Hair follicle dermal papilla cell (primary cell): ENCODE measurements at places on chromosomes 11 and 22. TPM values are rescaled to one million over a fixed set of nuclear protein-coding genes. Genes with fewer than 3 reads are reported as not detected.

Gene PLAAT5
- total RNA-seq = not detected in 2 replicates

Gene KDELR3
- total RNA-seq = 123 and 124 TPM in 2 replicates

Gene NCF4
- not detected in 2 replicates for total RNA-seq

Gene SERPINH1
- total RNA-seq = 1,065 and 1,511 TPM in 2 replicates

Gene MS4A15
- total RNA-seq = not detected in 2 replicates

Gene RAB38
- total RNA-seq = 1.7 and 2.4 TPM in 2 replicates

Gene PKDREJ
- under 0.01 TPM in 1 of 2 replicates, not detected in the other for total RNA-seq

Gene PGGHG
- 16.9 and 28.1 TPM in 2 replicates for total RNA-seq

Gene CABP7
- total RNA-seq = not detected in 2 replicates

Gene ANGPTL5
- total RNA-seq = not detected in 2 replicates

Gene BEST1
- 5.2 and 5.5 TPM in 2 replicates for total RNA-seq

Gene MRGPRX4
- not detected in 2 replicates for total RNA-seq

Gene TRPC6
- 11.5 and 18.3 TPM in 2 replicates for total RNA-seq

Gene GLYAT
- total RNA-seq = not detected in 2 replicates

Gene LYVE1
- not detected in 2 replicates for total RNA-seq

Gene NCAM1
- 4.2 and 6.7 TPM in 2 replicates for total RNA-seq

Gene CREB3L1
- total RNA-seq = 55.4 and 69.4 TPM in 2 replicates

Gene SHISAL1
- 2.1 and 3.4 TPM in 2 replicates for total RNA-seq

Gene SPDYC
- not detected in 2 replicates for total RNA-seq

Gene RFPL2
- total RNA-seq = not detected in 2 replicates

Gene ART1
- not detected in 2 replicates for total RNA-seq

Gene SLC16A8
- total RNA-seq = under 0.01 and 0.24 TPM in 2 replicates

Gene RPUSD4
- 29.1 and 29.5 TPM in 2 replicates for total RNA-seq

Gene TRIM51
- not detected in 2 replicates for total RNA-seq

Gene UPK3A
- total RNA-seq = not detected in 2 replicates

Gene MS4A14
- total RNA-seq = not detected in 2 replicates

Gene LGR4
- total RNA-seq = 45.5 and 55.3 TPM in 2 replicates

Gene OSBP2
- total RNA-seq = 2.9 and 3.9 TPM in 2 replicates

Gene MYO18B
- total RNA-seq = not detected in 2 replicates

Gene RFPL3
- total RNA-seq = not detected in 2 replicates

Gene TBX10
- not detected in 2 replicates for total RNA-seq

Gene TP53I11
- total RNA-seq = 93.3 and 113 TPM in 2 replicates

Gene OR52N4
- total RNA-seq = not detected in 2 replicates

Gene MIF
- 121 and 141 TPM in 2 replicates for total RNA-seq

Gene TIMP3
- 471 and 701 TPM in 2 replicates for total RNA-seq

Gene OR51I1
- total RNA-seq = not detected in 2 replicates

Gene HOATZ
- total RNA-seq = not detected in 2 replicates

Gene TESMIN
- 0.24 and 0.32 TPM in 2 replicates for total RNA-seq

Gene KCTD17
- total RNA-seq = 26.8 and 30.2 TPM in 2 replicates

Gene OR52I2
- total RNA-seq = not detected in 2 replicates

Gene CXCR5
- not detected in 2 replicates for total RNA-seq
